ENCODE measurements at places on chromosomes 1 and 21. TPM values are rescaled to one million over a fixed set of nuclear protein-coding genes. Genes with fewer than 3 reads are reported as not detected.

Gene GBP6
- total RNA-seq: 4.2 TPM

Gene RIIAD1
- total RNA-seq: not detected

Gene RPTN
- not detected for total RNA-seq

Gene HAO2
- total RNA-seq: not detected

Gene PCAT6
- not detected for total RNA-seq

Gene C1orf87
- not detected for total RNA-seq

Gene HAPLN2
- not detected for total RNA-seq

Gene FCGR1A
- total RNA-seq: not detected

Gene HSPB7
- total RNA-seq: not detected

Gene SLC6A9
- 4.9 TPM for total RNA-seq

Gene CLCA1
- total RNA-seq: not detected

Gene FMO5
- 0.12 TPM for total RNA-seq

Gene RNF11
- total RNA-seq: 29.6 TPM

Gene CYP4A22
- not detected for total RNA-seq

Gene FAM151A
- not detected for total RNA-seq

Gene PTGFRN
- 15.3 TPM for total RNA-seq

Gene TRIM58
- total RNA-seq: 0.61 TPM

All from T-helper 1 cell treated with Interleukin-12 subunit alpha and Interleukin-12 subunit beta and Interleukin-4 antibody, amounts not matched to agents 30 ng/mL and 1 ng/mL, for 36 hours (primary cell).